ENCODE measurements at places on chromosomes 11 and 22.

GRCh38 chr11:12806113-12806512 lies 131.9 kb downstream of the TEAD1 start:
- no peaks in the 10 kb centered on the region for H3K27me3 ChIP-seq
- DNase-seq, result no peak
- no peak overlapping the region for H3K27ac ChIP-seq

DNA sequence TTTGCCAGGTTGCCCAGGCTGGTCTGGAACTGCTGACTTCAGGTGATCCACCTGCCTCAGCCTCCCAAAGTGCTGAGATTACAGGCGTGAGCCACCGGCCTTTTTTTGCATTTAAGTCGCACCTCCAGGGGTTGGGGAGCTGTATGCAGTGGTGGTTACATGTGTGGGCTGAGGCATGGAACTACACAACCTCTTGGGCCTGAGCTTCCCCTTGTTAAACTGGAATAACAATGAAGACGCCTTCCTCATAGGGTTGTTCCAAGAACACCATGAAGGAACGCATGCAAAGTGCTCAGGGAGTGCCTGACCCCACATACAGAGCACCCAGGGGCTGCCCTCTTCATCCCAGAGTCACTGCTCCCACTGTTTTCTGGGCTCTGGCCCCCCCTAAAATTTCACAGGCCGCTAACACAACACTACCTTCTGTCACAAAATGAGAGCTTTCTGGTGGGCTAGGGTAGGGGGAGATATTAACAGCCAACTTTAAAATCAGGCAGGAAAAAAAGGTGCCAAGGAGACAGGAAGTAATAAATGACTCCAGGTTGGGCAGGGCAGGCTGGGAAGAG lies 1.3 kb upstream of the FAM118A start:
- H3K4me3 ChIP-seq, result peak overlapping the region; percentile 41
- H3K27ac ChIP-seq, result peak overlapping the region; percentile 63
- peaks cover 19% of the 10 kb centered on the region for H3K4me1 ChIP-seq
- no peaks in the 10 kb centered on the region for H3K27me3 ChIP-seq
- no peak for DNase-seq
- no peaks in the 10 kb centered on the region for H3K36me3 ChIP-seq

DNA sequence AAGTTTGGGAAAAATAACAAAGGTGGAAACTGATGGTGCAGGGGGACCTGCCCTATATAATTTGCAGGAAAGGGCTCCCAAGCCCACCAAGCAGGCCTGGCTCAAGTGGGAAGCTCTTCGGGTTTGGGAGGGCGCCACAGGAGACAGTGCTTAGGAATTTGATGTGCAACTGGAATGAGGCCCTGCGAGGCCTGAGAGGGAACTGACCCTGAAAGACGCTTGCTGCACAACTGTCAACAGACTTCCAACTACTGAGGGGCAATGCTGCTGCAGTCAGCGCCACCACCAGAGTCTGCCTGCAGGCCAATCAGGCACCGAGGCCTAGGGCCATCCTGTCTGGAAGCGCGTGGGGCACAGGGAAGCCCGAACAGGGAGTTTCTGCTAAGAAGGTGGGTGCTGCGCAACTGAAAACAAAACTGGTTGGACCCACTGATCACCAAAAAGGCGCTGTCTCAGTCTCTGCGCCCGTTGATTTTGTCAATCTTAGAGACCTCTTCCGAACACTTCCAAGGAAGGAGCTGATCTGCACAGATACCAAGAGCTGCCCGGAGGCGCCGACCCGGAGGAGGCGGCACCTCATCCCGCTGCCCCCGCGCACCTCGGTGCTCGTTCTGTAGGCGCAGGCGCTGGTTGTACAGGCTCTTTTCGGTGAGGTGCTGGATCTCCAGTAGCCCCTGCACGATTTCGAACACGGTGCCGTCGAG lies 667 bp downstream of the DGCR6L start:
- H3K4me3 ChIP-seq, result peak overlapping the region; percentile 91
- DNase-seq, result no peak
- peaks cover 4% of the 10 kb centered on the region for H3K4me1 ChIP-seq

DNA sequence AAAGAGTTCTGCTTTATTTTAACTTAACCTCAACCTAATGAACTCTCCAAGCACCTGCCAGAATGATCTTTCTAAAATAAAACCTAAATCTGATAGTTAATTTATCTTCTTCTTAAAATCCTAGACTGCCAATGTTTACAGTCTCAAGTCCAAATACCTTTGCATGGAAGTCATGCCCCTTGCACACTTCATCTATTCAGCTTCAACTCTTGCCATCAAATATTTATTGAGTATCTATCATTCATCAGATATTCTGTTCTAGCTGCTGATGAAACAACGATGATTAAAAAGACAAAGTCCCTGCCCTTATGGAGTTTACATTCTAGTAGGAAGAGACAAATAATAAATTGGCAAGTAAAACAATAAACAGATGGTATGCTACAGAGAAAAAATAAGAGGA lies 101.7 kb downstream of the APOL5 start:
- H3K36me3 ChIP-seq, result no peaks in the 10 kb centered on the region
- no peaks in the 10 kb centered on the region for H3K4me1 ChIP-seq
- no peak overlapping the region for H3K27ac ChIP-seq
- no peak for DNase-seq
- no peaks in the 10 kb centered on the region for H3K27me3 ChIP-seq
- no peak overlapping the region for H3K4me3 ChIP-seq

GRCh38 chr11:122755941-122756340 lies 82.4 kb upstream of the CRTAM start:
- H3K36me3 ChIP-seq, result no peaks in the 10 kb centered on the region
- DNase-seq, result no peak
- 0 out of 2 replicates have a peak, but pooled peaks cover 3% of the 10 kb centered on the region for H3K4me1 ChIP-seq
- H3K4me3 ChIP-seq, result no peak overlapping the region

DNA sequence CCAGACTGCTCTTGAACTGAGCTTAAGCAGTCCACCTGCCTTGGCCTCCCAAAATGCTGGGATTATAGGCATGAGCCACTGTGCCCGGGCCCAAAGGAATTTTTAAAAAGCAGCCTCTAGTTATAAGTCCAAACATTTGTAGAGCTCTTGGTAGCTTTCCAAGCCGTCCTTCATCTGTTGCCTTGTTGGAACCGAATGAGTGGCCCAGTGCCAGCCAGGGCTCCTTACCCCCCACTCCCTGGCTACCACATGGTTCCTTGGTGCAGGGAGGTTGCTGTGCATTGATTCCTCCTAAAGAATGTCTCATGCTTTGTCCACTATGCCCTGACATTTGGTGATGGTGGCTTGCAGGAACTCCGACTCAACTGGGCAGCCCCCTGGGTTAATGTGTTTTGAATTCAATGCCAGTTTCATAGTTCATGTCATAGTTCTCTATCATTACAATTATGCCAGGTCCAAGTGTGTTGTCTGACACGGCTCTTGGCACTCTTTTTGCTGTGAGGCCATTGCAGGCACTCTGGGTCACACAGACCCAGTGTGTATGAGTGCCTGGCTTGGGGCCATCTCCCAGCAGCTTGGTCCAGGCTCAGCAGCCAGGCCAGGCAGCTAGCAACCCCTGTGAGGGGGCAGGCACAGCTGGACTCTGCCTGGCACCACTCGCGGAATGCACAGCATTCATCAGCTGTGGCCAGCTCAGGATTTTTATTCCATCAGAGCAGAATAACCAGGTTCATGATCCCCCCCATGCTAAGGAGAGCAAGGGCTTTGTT lies 13.3 kb upstream of the MICALL1 start:
- no peaks in the 10 kb centered on the region for H3K27me3 ChIP-seq
- H3K27ac ChIP-seq, result no peak overlapping the region
- no peak for DNase-seq
- no peak overlapping the region for H3K4me3 ChIP-seq

GRCh38 chr22:40670058-40670457 lies 9.2 kb upstream of the MCHR1 start:
- DNase-seq, result no peak
- H3K27ac ChIP-seq, result no peak overlapping the region
- H3K36me3 ChIP-seq, result no peaks in the 10 kb centered on the region
- H3K27me3 ChIP-seq, result no peaks in the 10 kb centered on the region
- H3K4me1 ChIP-seq, result no peaks in the 10 kb centered on the region
- H3K4me3 ChIP-seq, result no peak overlapping the region

DNA sequence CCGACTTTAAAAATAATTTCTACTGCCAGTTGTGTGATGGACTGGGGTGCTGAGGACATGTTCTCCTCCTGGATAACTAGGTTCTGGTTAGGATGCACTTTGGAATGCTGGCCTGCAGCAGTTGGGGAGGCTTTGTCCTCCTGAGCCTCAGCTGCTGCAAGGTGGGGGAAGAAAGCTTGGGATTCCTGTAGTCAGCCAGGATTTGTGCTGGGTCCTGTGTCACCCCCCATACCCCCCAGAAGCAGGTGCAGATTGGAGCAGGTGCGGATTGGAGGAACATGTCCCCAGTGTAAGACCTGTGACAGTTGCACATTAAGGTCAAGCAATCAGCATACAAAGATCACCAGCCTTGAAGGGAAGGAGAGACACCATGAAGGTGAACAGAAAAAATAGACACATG lies 51.1 kb downstream of the MED15 start:
- H3K36me3 ChIP-seq, result peaks cover 46% of the 10 kb centered on the region
- H3K4me1 ChIP-seq, result no peaks in the 10 kb centered on the region
- no peak for DNase-seq
- H3K27me3 ChIP-seq, result no peaks in the 10 kb centered on the region
- no peak overlapping the region for H3K4me3 ChIP-seq
- no peak overlapping the region for H3K27ac ChIP-seq

- H3K27ac ChIP-seq, result no peak overlapping the region
- DNase-seq, result no peak
- no peaks in the 10 kb centered on the region for H3K27me3 ChIP-seq
Measured at GRCh38 chr22:41770715-41771468, 29.6 kb upstream of the CCDC134 start.

DNA sequence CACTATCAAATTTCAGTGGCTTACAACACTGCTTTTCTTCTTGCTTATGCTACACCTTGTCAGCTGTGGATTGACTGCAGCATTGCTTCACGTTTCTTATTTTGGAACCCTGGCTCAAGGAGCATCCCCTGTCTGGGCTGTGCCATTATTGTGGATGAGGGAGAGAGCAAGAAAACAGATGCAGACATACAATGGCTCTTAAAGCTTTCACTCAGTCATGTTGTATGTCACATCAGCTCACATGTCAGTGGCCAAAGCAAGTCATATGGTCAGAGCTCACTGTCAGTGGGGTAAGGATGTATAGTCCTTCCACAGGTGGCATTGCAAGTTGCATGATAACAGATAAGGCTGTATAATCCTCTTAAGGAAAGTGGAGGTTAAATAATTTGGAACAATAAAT lies 10.0 kb downstream of the ARHGEF12 start:
- H3K4me1 ChIP-seq, result peaks cover 25% of the 10 kb centered on the region
- H3K36me3 ChIP-seq, result no peaks in the 10 kb centered on the region
- no peak overlapping the region for H3K27ac ChIP-seq
- H3K27me3 ChIP-seq, result no peaks in the 10 kb centered on the region
- DNase-seq, result no peak

GRCh38 chr22:41940832-41941765 lies 5.9 kb downstream of the CENPM start:
- H3K27me3 ChIP-seq, result no peaks in the 10 kb centered on the region
- 0 out of 2 replicates have a peak overlapping the region, but pooled peaks have one; percentile 4 for H3K4me3 ChIP-seq
- peak overlapping the region; percentile 94 for H3K27ac ChIP-seq
- H3K36me3 ChIP-seq, result peaks cover 19% of the 10 kb centered on the region
- DNase-seq, result no peak
- peaks cover 66% of the 10 kb centered on the region for H3K4me1 ChIP-seq

DNA sequence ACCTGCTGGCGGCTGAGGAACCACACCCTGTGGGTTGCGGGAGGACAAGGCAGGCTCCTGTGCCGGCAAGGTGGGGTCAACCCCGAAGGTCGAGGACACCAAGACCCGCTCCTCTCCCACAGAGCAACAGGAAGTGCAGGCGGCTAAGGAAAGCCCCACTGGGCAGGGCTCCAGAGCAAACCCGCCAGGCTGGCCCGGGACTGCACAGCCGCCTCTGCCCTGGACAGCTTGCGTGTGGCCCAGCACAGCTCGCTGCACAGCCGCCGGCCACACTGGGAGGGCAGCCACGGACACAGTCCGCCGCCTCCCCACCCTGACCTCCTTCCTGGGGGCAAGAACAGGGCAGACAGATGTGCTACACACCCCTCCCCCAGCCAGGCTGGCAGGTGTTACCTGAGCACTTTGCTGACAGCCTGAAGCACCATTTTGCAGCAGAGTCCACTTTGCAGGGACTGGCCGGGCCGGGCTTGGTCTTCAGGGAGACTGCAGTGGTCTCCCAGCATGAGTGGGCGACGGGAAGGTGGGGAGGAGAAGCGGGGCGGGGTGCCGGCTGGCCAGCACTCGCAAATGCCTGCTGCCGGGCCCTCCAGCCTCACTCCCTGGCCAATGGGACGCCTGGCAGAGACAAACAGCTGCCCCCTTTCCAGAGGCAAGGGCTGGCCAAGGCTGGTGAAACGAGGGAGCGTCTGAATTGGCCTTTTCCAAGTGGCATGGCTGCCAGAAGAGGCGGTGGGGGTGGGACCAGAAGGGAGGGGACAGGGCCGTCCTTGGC lies at the start of gene MOB2:
Gene MOB2, minus strand, starts transcription at position 726 of the 772 bp plus-strand sequence. Its CDS starts 223 bp downstream, at position 503.
- no peak within 1 kb of the TSS for H3K27ac ChIP-seq
- H3K4me1 ChIP-seq, result peaks cover 7% of the 10 kb centered on the region
- no peaks in the 10 kb centered on the region for H3K27me3 ChIP-seq
- no peak within 1 kb of the TSS for H3K4me3 ChIP-seq
- H3K36me3 ChIP-seq, result no peaks in the 10 kb centered on the region

- no peaks in the 10 kb centered on the region for H3K4me1 ChIP-seq
- DNase-seq, result no peak
- no peaks in the 10 kb centered on the region for H3K36me3 ChIP-seq
- no peak overlapping the region for H3K27ac ChIP-seq
- H3K4me3 ChIP-seq, result no peak overlapping the region
- H3K27me3 ChIP-seq, result no peaks in the 10 kb centered on the region
Measured at GRCh38 chr11:58968251-58968711, 29.0 kb downstream of the GLYATL1 start.

DNA sequence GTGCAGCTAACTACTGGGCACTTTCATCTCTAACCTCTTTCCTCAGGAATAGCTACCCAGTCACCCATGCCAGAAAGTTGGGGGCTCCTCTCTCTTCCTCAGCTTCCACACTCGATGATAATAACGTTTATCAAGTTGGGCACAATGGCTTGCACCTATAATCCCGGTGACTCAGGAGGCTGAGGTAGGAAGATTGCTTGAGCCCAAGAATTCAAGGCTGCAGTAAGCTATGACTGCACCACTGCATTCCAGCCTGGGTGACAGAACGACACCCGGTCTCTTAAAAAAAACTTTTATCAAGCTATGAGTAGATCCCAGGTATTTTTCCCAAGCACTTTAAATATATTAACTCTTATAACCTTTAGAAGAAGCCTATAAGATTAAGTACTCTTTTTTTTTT lies 2.0 kb downstream of the SF3A1 start:
- H3K27ac ChIP-seq, result 0 out of 2 replicates have a peak overlapping the region, but pooled peaks have one; percentile 5
- H3K4me1 ChIP-seq, result 0 out of 2 replicates have a peak, but pooled peaks cover 5% of the 10 kb centered on the region
- peaks cover 11% of the 10 kb centered on the region for H3K36me3 ChIP-seq

GRCh38 chr11:88103337-88104206 lies 71.7 kb downstream of the RAB38 start:
- no peaks in the 10 kb centered on the region for H3K27me3 ChIP-seq
- H3K27ac ChIP-seq, result no peak overlapping the region
- H3K4me1 ChIP-seq, result peaks cover 3% of the 10 kb centered on the region

- peaks cover 13% of the 10 kb centered on the region for H3K4me1 ChIP-seq
- H3K4me3 ChIP-seq, result no peak overlapping the region
- DNase-seq, result no peak
- H3K27ac ChIP-seq, result no peak overlapping the region
- H3K27me3 ChIP-seq, result no peaks in the 10 kb centered on the region
Measured at GRCh38 chr22:26781596-26781995, 124.2 kb downstream of the MIAT start.
